ENCODE measurements at places on chromosomes 2 and 18. TPM values are rescaled to one million over a fixed set of nuclear protein-coding genes. Genes with fewer than 3 reads are reported as not detected.

DNA sequence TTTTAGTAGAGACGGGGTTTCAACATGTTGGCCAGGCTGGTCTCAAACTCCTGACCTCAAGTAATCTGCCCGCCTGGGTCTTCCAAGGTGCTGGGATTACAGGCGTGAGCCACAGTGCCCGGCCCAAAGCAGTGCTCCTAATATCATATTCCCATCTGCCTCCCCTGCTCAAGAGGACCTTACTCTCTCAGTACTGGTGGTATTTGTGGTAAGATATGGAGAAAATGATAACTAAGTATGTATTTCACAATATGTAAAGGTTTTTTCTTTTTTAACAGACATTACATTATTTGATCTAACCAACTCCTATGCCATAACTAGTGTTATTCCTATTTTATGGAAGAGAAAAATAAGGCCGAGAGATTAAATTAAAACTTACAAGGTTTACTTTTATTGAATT is 201.0 kb downstream of the CAMKMT start:
- peaks cover 10% of the 10 kb centered on the region for H3K36me3 ChIP-seq
- peaks cover 6% of the 10 kb centered on the region for H3K4me1 ChIP-seq
- DNase-seq: no peak
- H3K4me3 ChIP-seq: no peak overlapping the region

GRCh38 chr2:118853129-118853640 is 5.7 kb upstream of the EN1 start:
- H3K4me3 ChIP-seq: no peak overlapping the region
- peaks cover 22% of the 10 kb centered on the region for H3K4me1 ChIP-seq
- DNase-seq: no peak
- no peak overlapping the region for H3K27ac ChIP-seq

DNA sequence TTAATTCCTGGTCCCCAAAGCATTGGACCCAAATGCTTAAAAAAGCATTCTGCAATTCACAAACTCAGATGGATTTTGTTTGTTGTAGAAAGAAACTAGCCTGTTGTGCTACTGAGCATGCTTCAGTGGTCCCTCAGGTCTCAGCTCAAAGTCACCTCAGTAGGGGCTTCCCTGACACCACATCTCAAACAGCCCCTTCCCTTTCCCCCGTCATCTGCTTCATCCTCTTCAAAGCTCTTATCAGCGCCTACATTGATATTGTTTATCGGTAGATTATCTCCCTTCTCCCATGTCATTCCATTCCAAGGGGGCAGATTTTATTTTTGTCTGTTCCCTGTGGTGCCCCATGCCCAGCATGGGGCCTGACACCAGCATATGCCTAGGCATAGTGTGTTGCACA is 172.9 kb downstream of the CELF4 start:
- peaks cover 34% of the 10 kb centered on the region for H3K27me3 ChIP-seq
- H3K4me1 ChIP-seq: peaks cover 3% of the 10 kb centered on the region
- H3K4me3 ChIP-seq: no peak overlapping the region
- H3K36me3 ChIP-seq: no peaks in the 10 kb centered on the region

DNA sequence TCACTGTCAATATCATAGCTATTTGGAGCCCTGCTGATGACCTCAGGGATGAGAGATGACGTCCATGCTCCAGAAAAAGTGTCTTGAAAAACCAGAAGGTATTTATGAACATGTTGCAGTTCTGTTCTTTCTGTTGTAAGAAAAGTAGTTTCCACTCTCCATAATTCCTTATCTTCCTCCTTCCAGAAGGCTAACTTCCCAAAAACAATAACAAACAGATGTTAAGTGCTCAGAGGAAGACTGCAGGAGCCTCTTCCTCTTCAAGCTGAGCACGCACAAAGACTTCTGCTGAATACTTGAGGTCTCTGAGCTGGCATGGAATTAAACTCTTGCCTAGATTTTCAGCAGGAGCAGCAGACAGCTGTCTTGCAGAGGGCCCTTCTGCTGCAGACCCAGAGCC is 434.5 kb upstream of the KLHL29 start:
- H3K27me3 ChIP-seq: peaks cover 4% of the 10 kb centered on the region
- no peaks in the 10 kb centered on the region for H3K4me1 ChIP-seq
- no peaks in the 10 kb centered on the region for H3K36me3 ChIP-seq
- no peak for DNase-seq

DNA sequence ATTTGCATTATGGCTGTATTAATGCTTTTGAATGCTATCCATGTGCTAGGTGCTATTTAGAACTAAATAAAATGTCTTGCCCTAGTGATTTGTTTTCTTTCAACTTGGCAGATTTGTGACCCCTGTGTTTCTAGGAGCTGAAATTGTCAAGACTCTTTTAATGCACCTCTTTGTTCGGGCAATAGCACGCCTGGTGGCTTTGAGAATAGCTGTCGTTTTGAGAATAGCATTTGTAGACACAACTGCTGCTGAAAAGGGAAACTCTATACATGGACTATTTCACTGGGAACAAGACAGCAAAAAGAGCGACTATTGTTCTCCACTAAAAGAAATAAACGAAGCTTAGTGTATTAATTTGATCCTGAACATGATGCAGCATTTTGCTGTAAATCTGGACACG is 352.1 kb upstream of the ZNF521 start:
- H3K4me3 ChIP-seq: no peak overlapping the region
- no peaks in the 10 kb centered on the region for H3K4me1 ChIP-seq
- no peaks in the 10 kb centered on the region for H3K36me3 ChIP-seq
- no peak for DNase-seq
- H3K27ac ChIP-seq: no peak overlapping the region

DNA sequence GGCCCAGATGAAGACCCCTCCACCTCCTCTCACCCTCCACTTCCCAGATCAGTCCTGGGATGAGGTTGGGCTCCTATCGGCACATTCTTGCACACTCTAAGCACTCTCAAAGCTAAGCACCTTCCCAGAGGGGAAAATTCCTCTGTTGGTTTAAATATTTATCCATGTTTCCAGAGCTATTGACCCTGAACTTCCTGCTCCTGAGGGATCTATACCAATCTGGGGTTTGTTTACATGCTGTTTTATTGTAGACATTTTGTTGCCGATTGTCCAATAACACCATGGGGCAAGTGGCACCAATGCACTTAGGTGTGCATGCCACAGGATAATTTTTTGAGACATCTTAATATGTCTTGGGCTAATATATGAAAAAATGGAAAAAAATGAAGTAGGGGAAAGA is 476.2 kb downstream of the SLC4A3 start:
- H3K4me1 ChIP-seq: no peaks in the 10 kb centered on the region
- no peak for DNase-seq
- no peaks in the 10 kb centered on the region for H3K36me3 ChIP-seq
- no peak overlapping the region for H3K4me3 ChIP-seq
- no peaks in the 10 kb centered on the region for H3K27me3 ChIP-seq
- no peak overlapping the region for H3K27ac ChIP-seq

DNA sequence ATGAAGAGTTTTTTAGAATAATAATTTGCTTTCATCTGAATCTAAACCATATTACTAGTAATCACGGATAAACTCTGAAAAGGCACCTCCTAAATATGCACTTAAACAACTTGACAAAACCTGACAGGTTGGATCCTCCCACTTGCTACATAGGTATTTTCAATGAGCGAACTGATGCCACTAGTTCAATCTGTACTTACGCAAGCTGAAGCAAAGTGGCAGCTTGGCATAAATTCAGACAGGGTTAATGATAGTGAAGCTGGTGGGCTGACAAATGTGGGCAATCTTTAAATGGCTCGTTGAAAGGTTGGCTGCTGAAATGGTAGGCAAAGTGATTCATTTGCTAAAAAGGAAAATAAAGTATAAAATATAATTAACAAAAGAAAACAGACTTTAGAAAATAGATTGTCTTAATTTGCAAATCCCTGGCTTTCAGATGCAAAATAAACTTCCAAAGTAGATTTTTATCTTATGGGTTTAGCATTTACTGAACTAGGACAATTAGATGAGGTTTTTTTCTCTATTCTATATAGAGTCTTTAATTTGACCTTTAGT is 1713.5 kb upstream of the SLC39A10 start:
- H3K4me1 ChIP-seq: no peaks in the 10 kb centered on the region
- DNase-seq: no peak
- no peaks in the 10 kb centered on the region for H3K27me3 ChIP-seq
- no peak overlapping the region for H3K4me3 ChIP-seq
- no peaks in the 10 kb centered on the region for H3K36me3 ChIP-seq
- no peak overlapping the region for H3K27ac ChIP-seq

DNA sequence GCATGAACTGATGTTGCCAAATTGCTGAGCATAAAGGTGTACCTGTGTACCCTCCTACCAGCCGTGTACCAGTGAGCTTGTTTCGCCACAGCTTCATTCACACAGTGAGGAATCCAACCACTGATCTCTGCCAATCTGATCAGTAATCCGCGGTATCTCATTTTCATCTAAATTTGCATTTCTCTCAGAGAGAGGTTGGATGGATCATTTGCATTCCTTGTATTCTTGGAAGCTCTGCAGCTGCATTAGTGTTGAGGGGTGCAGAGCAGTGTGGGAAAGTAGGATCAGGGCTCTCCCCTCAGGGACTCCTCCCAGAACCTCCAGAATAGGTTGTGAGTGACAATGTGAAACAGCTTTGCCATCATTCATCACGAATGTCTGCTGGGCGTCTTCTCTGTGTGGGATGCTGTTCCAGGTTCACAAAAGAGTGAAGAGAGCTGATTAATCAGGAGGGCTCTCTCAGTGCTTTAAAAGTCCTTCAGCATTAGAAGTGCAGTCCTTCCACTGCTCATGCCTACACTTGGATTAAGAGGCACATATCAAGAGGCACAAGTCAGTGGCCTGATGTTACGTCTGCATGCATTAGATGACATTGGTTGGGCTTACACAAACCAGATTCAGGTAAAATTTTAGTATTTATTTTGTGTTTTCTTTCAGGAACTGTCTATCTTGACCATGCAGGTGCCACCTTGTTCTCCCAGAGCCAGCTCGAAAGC is 7.5 kb downstream of the MOCOS start:
- H3K36me3 ChIP-seq: no peaks in the 10 kb centered on the region
- DNase-seq: no peak
- H3K27me3 ChIP-seq: peaks cover 13% of the 10 kb centered on the region
- H3K4me1 ChIP-seq: no peaks in the 10 kb centered on the region

GRCh38 chr2:182224669-182225068 is 202.2 kb downstream of the PDE1A start:
- H3K4me3 ChIP-seq: no peak overlapping the region
- H3K27ac ChIP-seq: no peak overlapping the region
- H3K36me3 ChIP-seq: no peaks in the 10 kb centered on the region
- H3K27me3 ChIP-seq: no peaks in the 10 kb centered on the region
- DNase-seq: no peak

GRCh38 chr2:73985308-73986084 is 786 bp downstream of the TET3 start:
- no peaks in the 10 kb centered on the region for H3K27me3 ChIP-seq
- H3K4me3 ChIP-seq: peak overlapping the region; percentile 86
- peak overlapping the region; percentile 90 for H3K27ac ChIP-seq
- peaks cover 42% of the 10 kb centered on the region for H3K36me3 ChIP-seq
- H3K4me1 ChIP-seq: peaks cover 67% of the 10 kb centered on the region

DNA sequence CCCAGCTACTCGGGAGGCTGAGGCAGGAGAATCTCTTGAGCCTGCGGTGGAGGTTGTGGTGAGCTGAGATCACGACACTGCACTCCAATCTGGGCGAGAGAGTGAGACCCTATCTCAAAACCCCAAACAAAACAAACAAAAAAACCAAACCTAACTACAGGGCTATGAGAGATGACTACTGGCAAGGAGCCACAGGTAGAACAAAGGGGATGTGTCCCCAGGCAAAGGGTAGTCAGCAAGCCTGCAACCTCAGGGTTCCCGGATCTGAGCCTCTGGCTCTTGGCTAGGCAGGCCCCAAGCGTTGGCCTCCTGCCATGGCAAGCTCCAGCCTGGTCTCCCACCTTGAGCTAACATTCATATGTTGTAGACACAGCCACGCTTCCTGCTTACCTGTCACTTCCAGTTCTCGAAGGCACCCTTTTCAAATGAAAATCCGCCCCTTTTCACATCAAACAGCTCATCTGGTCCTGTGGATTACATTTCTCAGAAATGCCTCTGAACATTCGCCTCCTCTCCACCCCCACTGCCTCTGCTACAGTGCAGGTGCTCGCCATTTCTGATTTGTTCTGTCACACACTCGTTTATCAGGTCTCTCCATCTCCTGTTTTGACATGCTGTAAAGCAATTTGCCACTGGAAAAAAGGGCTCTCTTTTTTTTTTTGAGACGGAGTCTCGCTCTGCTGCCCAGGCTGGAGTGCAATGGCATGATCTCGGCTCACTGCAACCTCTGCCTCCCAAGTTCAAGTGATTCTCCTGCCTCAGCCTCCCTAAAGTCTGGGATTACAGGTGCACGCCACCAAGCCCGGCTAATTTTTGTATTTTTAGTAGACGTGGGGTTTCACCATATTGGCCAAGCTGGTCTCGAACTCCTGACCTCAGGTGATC is 13.1 kb upstream of the ACTR3 start:
- H3K36me3 ChIP-seq: peaks cover 27% of the 10 kb centered on the region
- DNase-seq: peak; percentile 77
- H3K4me1 ChIP-seq: peaks cover 34% of the 10 kb centered on the region
- peak overlapping the region; percentile 89 for H3K27ac ChIP-seq

DNA sequence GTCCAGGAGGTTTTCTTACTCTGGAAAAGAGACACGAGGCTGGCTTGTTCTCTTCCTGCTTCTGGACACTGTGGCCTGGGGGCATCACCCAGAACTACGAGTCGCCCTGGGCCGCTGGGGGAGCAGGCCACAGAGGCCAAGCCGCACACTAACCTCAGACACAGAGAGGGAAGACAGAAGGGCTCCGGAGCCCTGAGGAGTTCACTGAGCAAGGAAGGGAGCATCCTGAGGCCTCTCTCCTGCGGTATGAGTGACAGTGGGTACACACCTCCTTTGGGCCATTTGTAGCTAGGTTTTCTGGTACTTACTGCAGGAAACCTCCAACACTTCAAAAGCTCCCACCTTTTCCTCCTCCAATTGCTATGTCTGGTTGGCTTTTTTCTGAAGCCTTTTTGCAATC is 494.1 kb downstream of the DLGAP1 start:
- no peak for DNase-seq
- H3K27me3 ChIP-seq: peaks cover 8% of the 10 kb centered on the region
- H3K27ac ChIP-seq: no peak overlapping the region
- no peaks in the 10 kb centered on the region for H3K36me3 ChIP-seq

GRCh38 chr2:163417596-163418337 is 318.0 kb downstream of the FIGN start:
- H3K4me1 ChIP-seq: no peaks in the 10 kb centered on the region
- no peak for DNase-seq
- no peak overlapping the region for H3K27ac ChIP-seq
- H3K4me3 ChIP-seq: no peak overlapping the region

- H3K36me3 ChIP-seq: no peaks in the 10 kb centered on the region
- no peaks in the 10 kb centered on the region for H3K27me3 ChIP-seq
- no peak overlapping the region for H3K4me3 ChIP-seq
- DNase-seq: no peak
- no peak overlapping the region for H3K27ac ChIP-seq
Measured at GRCh38 chr2:15826273-15826717, 114.1 kb upstream of the MYCN start.

- peak; percentile 48 for DNase-seq
- H3K27ac ChIP-seq: peak overlapping the region; percentile 42
- peaks cover 27% of the 10 kb centered on the region for H3K4me1 ChIP-seq
- no peak overlapping the region for H3K4me3 ChIP-seq
Measured at GRCh38 chr2:119756837-119757236, 2.9 kb upstream of the PTPN4 start.

The CAVIN2 gene
- total RNA-seq: not detected

The DAW1 gene
- not detected for total RNA-seq

The LINC00305 gene
- total RNA-seq: not detected

The TMEM17 gene
- total RNA-seq: 0.25 TPM

The RGPD3 gene
- not detected for total RNA-seq

The SCN1A gene
- not detected for total RNA-seq

The KCNG2 gene
- total RNA-seq: not detected

The C2orf80 gene
- total RNA-seq: not detected

The RESP18 gene
- total RNA-seq: not detected

The ZNF2 gene
- 2.8 TPM for total RNA-seq

The SKA1 gene
- 37.5 TPM for total RNA-seq

The ST8SIA3 gene
- total RNA-seq: not detected

The SCYGR4 gene
- not detected for total RNA-seq

The GIGYF2 gene
- 45.2 TPM for total RNA-seq

The FKBP1B gene
- 1.0 TPM for total RNA-seq

All from activated naive CD8-positive, alpha-beta T cell treated with anti-CD3 and anti-CD28 coated beads for 36 hours (primary cell).